Astrocyte of the spinal cord (primary cell): ENCODE measurements at places on chromosomes 3 and 15.

DNA sequence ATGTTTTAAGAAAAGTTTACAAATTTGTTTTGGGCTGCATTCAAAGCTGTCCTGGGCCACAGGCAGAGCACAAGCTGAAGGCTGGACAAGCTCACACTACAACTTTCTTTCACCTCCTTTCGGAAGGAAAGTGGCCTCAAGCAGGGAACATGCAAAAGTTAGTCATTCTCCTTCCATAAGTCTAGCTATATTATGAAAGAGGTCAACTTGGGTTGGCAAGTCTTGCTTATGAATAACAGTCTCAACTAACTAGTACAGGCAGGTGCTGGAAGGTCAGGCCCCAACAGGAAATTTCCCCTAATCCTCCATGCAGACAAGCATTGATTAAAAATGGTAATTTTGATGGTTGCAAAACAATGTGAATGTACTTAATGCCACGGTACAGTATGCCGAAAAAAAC, 69.4 kb downstream of the OSBPL10 start:
- no peak for DNase-seq

DNA sequence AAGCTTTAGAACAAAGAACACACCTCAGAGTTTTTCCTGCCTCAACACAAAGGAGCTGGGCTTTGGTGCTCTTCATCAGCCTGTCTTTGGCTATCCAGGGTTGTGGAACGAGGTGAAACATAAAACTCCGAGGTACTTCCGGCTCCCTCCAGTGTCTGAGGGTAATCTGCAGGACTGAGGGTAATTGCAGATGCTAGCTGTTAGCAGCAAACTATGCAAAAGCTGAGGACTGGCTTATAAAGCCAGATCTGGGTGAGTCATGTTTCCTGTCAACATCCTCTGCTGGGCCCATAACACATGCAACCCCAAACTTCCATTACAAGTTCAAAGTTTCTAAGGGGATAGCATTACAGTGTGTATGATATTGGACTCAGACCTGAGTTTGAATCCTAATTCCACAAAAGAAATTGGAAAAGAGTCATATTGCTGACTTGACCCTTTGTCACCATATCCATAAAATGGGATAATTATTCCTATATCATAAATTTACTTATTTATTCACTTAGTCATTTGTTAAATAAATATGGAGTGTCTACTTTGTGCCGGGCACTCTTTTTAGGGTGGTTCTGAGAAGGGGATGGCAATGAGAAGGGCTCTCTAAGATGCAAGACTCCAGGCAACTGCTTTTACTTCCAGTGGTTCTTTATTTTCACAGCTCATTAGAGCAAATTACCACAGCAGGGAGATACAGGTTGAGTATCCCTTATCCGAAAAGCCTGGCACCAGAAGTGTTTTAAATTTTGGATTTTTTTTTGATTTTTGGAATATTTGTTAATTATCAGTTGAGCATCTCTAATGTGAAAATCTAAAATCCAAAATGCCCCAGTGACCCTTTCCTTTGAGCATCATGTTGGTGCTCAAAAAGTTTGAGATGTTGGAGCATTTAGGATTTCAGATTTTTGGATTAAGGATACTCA, 9.5 kb upstream of the TRIM69 start:
- DNase-seq = peak; percentile 95

GRCh38 chr3:71025516-71025915, 558.0 kb downstream of the FOXP1 start:
- DNase-seq = no peak

DNA sequence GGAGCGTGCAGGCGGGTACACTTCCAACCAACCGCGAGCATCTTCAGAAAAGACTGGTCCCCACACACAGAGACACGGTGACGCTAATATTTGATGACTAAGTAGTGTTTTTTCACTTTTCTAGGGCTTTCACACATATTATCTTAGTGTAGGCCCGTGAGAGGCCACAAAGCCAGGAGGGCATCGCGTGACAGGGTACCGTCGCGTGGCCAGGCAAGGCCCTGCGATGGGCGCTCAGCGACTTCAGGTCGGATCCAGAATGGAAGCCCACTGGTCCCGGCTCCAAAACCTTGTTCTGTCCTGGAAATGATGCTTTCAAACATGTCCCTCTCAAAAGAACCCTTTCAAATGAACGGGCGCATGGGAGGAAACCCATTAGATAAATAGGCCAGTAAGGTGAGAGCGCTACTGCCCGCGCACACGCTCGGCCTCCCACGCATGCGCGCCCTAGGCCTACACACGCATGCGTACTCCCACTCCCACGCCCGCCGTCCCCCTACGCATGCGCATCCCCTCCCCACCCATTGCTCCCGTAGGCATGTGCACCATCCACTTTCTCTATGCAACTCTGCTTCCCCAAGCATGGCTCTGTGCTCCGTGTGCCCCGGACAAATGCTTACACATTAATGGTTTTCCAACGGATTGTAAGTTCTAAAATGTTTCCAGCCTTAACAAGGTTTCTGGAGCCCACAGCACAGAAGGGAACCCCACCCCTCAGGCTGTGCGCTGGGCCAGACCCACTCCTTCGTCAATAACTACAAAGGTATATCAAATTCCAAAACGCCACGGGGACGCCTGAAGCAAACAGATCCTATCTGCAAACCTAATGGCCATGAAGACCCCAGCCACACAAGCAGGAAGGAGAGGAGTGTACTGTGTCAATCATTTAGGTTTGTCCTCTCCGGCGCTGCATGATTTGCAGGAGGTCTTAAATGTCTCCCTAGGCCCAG, 72.1 kb downstream of the OCA2 start:
- no peak for DNase-seq

DNA sequence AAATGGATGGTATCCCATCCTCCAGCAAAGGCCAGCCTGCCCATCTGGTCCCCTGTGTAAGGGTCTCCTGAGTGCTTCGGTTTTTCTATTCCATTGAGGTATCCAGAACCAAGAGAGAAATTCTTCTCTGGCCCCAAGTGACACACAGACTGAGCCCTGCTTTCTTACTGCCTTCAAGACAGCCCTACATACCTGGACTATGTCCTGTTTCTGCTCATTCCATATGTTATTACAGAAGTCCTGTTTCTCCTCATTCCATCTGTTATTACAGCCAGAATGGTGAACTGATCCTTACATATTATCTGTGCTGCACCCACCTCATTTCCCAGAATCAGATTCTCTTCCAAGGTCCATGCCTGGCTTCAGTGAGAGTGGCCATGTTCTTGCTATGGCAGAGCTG, 115.2 kb downstream of the DCLK3 start:
- DNase-seq = no peak

DNA sequence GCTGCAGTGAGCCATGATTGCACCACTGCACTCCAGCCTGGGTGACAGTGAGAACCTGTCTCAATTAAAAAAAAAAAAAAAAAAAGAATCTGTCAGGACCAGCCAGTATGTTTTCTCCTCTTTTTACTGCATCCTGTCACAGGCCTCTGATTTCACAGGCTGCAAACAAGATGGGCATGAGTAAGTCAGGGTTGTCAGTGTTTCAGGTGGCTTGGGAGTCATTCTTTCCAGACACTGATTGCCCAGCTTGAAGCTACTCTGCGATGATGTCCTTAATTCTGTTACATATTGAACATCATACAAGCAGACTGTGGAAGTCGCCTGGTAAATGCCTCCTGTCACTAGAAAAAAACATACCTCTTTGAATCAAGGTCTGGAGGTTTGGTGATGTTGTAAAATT, 18.8 kb downstream of the DIS3L start:
- DNase-seq = no peak

GRCh38 chr3:62638316-62638715, 236.9 kb downstream of the CADPS start:
- DNase-seq = no peak

GRCh38 chr3:172270557-172271166, 177.6 kb downstream of the GHSR start:
- no peak for DNase-seq

DNA sequence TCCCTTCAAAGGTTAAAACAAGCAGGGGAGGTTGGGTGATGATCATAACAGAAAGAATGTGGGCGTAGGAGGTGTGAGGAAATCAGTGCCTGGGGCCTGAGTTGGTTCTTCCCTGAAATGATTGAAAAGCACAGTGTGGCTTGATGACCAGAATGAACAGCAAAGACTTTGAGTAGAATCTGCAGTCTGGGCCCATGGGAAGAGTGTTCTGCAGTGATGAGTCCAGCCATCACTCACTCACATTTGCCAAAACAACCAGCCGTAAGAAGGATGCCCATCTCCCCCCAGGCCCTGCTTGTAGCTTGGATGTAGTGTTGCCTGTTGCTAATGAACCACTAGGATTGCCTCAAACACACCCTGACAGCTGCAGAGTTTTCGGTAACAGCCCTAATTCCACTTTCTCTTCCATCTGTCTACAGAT, 67.9 kb downstream of the VGLL3 start:
- peak; percentile 49 for DNase-seq

DNA sequence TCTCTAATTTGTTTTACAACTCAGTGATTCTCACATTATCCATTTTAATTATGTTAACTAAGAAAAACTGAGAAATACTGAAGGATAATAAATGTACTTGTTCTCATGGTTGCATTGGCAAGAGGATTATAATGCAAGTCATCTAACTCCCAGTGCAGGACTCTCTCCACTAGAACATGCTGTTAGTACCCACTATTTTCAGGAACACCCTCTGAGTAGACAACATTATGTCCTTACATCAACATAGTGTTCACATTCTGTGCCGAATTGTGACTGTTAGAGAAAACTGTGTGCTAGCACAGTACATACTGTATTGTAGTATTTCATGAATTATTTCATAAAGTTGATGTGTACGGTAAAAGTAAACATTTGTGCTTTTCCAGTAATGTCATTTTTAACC, 80.1 kb downstream of the LEKR1 start:
- DNase-seq = no peak

DNA sequence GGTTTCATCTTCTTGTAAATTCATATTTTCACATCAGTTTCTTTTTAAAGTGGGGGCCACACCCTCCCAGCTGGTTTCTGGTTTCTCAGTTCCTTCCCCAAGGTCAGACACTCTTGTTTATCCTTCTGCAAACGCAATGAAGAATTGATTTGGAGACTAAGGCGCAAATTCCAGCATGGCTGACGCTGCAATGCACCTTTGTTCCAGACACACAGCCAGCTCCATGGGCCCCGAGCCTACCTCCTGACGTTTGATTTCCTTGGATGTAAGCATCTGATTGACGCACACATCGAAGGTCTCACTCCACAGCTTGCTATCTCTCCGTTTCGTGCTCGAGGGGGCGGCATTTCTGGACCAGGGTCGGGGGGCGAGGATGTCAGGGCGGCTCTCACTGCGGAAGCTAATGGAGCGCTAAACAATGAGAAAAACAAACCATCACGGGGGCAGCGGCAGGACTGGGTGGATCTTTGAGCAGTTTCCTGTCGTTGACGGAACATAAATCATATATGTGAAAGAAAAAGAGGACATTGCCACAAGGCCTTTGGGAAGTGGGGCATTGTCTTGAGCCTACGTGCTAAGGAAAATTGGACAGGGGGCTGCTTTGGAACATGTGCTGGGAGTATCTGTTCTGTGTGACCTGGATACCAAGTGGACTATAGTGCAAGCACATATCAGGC, 46.9 kb downstream of the ARHGEF3 start:
- no peak for DNase-seq

GRCh38 chr3:13543253-13543652, 5.7 kb upstream of the FBLN2 start:
- peak; percentile 86 for DNase-seq

DNA sequence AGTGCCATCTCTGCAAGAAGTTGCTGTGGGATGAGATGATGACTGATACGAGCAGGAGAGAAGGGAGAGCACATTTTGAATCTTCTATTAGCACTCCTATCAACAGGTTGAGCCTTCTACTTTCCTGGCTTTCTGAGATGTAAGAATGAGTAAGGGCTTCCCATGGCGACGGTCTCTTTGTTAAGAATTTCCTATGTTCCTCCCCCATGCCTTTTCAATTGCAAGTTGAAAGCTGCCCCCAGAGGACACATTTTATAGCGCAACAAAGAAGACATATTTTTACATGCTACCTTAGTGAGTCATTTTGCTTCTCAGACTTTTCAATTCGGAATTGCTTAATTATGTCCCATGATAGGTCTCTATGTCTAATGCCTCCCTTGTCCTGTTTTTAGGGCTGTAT, 71.3 kb upstream of the LRTM1 start:
- DNase-seq = peak; percentile 95

GRCh38 chr3:72776-73175, 123.8 kb upstream of the CHL1 start:
- DNase-seq = peak; percentile 37

GRCh38 chr3:159929171-159930141, 59.2 kb upstream of the IL12A start:
- DNase-seq = peak; percentile 90

- peak; percentile 66 for DNase-seq
Measured at GRCh38 chr3:73365756-73366397, 258.9 kb downstream of the PDZRN3 start.

- no peak for DNase-seq
Measured at GRCh38 chr3:12700800-12701199, 36.9 kb upstream of the RAF1 start.
